KBM-7 (cell line): ENCODE measurements at places on chromosomes 13 and 19.

GRCh38 chr19:50893047-50893736, 18.0 kb downstream of the KLK4 start:
- no peak for DNase-seq

GRCh38 chr13:52868190-52868589, 19.8 kb upstream of the PCDH8 start:
- DNase-seq = no peak

DNA sequence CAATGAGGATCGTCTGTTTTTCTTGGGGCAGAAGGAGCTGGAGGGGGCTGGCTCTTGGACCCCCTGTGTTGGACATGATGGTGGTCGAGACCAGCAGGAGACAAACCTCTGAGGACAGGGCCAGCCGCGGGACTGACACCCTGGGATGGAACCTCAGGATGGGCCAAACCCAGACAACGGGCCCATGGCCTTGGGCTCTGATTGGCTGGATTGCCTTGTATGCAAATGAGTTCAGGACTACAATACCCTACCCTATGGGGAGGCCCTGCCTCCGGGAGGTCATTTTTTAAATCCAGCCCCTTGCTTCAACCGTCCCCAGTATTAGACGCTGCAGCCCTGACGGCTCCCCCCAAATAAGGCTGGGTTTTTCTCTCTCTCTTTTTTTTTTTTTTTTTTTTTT, 22.0 kb downstream of the SLC5A5 start:
- no peak for DNase-seq

GRCh38 chr19:51779703-51780102, 15.3 kb upstream of the FPR3 start:
- DNase-seq = no peak

- no peak for DNase-seq
These were observed 1296.5 kb upstream of the SPRY2 start for GRCh38 chr13:81637457-81637856.

DNA sequence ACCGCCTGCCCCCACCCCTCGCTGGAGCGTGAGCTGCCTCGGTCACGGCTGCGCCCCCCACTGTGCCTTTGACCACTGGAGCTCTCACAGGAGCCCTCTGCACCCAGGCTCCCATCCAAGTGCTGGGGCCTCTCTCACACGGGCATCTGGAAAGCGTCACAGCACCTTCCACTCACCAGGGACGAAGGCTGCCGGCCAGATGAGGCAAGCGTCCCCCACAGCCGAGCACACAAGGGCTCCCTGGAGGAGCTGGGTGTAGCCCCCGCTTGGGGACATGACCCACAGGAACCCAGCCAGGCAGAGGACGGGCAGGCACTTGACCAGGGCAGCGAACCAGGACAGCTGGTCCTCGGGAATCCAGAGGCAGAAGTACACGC, 560 bp downstream of the TMEM86B start:
- DNase-seq = no peak

GRCh38 chr19:28330831-28331230, 882.1 kb downstream of the UQCRFS1 start:
- no peak for DNase-seq

DNA sequence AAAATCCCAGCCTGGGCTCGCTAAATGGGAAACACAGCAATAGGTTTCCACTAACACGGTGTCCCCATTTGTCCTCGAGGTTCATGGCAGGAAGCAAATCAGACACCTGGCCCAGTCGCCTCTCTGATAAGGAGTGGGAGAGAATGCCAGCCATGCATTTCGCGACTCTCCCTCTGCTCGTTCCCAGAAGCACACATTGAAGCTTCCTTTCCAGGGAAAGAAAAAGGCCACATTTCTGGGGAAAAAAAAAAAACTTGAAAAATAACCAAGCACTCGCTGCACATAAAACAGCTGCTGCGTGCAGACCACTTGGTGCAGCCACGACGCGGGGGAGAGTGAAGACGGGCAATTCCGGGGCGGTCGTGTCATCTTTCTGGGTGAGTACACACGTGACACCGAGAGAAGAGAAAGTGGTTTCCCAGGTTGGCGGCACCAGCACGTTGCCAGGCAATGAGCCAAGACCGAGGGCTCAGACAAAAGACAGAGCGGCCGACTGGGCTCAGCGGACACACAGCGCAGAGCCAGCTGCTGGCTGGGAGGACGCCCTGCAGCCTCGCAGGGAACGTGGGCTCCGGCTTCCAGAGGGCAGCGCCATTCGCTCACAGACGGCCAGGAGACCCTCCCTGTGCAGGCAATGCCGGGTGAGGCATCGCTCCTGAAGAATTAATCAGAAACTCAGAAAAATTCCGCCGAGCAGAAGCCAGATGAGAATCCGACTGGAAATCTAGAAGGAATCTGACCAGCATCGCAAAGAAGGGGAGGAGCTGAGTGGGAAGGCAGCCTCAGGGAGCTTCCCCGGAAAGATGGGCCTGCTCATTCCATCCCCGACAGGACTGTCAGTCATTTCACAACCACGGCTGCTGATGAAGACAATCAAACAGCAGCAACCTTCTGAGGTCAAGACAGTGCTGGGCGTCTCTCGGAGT, 83.2 kb upstream of the IRS2 start:
- DNase-seq = peak; percentile 16

DNA sequence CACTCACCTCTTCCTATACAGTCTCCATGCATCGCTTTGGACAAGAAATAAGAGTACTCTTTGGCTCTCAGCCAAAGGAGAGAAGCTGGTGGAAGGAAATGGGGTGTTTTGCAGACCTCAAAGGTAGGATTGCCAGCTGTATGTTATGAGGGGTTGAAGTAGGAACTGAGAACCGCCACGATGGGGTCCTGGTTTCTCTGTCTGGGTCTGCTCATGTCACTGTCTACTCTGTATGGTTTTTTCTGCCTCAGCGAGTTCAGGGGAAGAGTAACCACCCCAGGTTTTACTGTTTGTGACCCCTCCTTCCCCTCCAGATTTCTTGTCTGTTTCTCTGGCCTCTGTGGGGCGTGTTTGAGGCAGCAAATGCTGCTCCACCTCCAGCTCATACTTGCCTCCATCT, 4.1 kb downstream of the ZNF805 start:
- DNase-seq = no peak

DNA sequence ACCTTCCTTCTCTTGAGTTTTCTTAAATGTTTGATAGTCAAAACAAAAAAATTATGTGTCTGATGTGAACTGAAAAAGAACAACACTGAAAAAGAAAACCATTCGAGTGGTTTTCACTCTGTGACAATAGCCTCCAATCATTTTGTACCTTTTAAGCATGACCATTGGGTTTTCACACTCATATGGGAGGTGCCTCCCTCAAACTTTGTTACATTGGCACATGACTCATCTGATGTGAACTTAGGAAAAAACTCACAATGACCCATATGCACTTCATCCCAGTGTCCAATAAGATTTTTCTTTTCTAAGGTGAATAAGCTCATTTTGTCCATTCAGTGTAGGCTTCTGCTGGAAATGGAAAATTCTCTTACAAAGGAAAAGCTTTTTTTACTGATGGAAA, 66.6 kb upstream of the XPO4 start:
- DNase-seq = no peak

- no peak for DNase-seq
These were observed 6.1 kb downstream of the FSD1 start for GRCh38 chr19:4310247-4311121.

GRCh38 chr13:106089261-106089980, 446.0 kb downstream of the EFNB2 start:
- no peak for DNase-seq

GRCh38 chr13:47898080-47898479, 103.0 kb downstream of the SUCLA2 start:
- DNase-seq = no peak

- DNase-seq = peak; percentile 32
These were observed 379.2 kb upstream of the MIR17HG start for GRCh38 chr13:90968166-90968904.

DNA sequence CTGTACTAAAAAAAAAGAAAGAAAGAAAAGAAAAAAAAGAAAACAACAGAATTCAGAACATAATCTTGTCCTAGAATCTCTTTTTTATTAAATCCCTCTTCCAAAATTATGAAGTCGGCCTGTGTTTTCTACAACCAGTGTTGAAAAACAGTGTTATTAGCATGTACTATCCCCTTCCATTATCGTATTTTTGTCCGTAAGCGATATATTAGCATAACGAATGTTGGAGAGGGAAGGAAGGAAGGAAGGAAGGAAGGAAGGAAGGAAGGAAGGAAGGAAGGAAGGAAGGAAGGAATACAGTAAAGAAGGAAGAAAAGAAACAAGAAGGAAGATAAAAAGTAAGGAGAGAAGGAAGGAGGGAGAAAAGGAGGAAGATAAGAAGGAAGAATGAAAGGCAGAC, 393.0 kb upstream of the TSHZ3 start:
- DNase-seq = no peak

DNA sequence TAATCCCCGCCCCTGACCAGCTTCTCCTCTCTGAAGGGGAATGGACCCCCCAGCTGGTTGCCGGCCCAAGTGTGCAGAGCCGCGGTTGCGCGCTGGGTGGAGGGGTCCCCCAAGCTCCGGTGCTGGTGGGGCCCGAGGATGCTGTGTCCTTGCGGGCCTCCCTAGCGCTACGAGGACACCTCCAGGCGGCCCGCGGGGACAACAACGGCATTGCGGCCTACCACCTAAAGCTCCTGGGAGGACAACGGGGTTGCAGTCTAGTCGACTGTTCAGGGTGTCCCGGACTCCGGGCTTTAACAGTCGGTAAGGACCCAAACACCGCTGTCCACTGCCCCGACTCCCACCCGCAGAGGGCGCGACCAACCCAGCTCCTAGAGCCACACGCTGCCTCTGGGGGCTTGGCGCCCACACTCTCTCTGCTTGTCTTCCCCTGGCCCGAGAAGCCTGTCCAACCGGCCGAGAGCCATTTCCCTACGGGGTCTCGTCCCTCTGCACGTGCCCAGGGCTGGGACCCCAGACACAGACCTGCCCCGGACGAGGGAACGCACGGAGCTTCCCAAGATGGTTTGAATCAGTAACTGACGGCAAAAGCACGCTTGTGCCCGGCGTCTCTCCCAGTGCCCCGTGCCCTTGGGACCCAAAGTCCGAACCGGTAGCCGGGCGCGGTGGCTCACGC, 927 bp upstream of the SDHAF1 start:
- DNase-seq = no peak

DNA sequence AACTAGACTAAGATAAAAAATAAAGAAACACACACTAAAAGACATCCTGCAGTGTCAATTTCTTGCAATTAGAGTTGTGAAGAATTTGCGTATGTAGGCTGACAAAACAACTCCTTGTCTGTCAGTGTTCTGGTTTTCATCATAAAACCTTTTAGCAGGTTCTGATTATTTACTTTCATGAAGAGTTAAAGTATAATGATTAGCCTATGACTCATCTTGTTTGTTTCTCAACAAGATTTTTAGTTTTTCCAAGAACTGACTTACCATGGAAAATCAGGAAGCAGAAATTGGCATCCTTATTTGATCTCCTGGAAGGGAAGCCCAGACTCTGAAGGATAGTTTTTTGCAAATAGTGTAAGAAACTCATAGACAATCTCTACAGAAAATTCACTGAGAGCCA, 848.7 kb upstream of the PCDH9 start:
- no peak for DNase-seq

DNA sequence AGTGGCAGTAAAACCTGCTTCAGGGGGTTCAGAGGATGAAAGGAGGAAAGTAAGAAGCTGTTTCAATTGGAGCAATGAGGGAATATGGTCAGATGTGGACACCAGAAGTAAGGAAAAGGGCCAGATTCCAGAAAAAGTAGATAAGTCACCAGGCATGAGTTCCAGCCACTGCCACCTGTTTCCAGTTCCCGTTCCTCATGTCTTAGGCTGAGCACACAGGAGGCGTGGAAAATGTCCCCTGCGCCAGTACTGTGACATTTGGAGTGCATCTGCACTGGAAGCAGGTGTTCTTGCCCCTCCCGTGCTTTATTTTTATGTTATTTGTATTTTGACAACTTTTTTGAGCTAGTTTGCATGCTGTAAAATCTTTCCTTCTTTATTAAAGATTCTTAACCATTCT, 25.3 kb downstream of the LMO7 start:
- no peak for DNase-seq

- DNase-seq = no peak
These were observed 193.3 kb downstream of the SLC7A1 start for GRCh38 chr13:29402166-29402636.

DNA sequence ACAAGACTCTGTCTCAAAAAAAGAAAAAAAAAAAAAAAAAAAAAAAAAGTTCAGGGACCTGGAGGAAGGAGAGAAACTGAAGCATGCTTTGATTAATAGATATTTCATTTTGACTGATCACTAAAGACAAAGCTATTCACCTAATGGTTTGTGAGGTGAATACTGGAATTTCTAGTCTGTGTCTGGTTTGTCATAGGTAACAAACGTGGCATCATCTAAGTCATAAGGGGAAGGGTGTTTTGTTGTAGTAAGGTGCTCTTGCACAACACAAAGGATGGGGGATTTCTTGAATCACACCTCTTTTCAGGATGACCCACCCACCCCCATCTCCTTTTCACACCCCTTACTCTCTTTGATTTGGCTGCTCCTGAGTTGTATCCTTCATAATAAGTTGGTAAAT, 13.8 kb upstream of the ZNF69 start:
- no peak for DNase-seq

- no peak for DNase-seq
These were observed 5.4 kb upstream of the ZSCAN5A start for GRCh38 chr19:56319991-56320390.

DNA sequence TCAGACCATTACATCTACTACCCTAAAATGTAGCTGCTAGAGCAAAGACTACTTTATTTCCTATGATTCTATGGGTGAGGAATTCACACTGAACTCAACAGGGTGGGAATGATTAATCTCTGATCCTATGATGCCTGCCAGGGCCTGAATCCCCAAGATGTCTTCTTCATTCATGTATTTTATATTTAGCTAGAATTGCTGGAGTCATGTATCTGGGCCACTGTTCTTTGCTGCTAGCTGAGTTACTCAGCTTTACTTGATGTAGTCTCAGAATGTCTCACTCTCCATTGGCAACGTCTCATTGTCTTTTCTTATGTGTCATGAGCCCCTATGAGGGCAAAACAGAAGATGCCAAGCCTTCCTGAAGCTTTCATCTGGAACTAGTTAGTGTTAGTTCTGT, 21.1 kb downstream of the ZNF582 start:
- no peak for DNase-seq

DNA sequence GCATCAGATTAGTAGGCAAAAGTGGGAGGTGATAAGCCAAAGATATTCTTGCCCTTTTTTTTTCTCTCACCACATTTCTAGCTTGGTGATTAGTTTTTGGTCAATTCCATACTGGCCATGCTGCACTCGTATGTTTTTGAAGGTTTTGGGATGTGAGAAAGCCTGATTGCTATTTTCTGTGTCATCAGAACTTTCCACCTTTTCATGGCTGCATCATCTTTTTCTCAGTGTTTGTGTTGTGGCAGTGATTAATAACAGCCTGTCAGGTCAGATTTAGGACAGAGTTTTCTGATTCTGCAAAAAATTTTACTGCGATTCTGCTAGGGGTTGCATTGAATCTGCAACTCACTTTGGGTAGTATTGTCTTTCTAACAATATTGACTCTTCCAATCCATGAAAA, 32.9 kb downstream of the PSG1 start:
- no peak for DNase-seq

GRCh38 chr13:74883834-74884233, 598.1 kb downstream of the TBC1D4 start:
- DNase-seq = no peak

GRCh38 chr13:112762690-112763080, 72.8 kb downstream of the ATP11A start:
- no peak for DNase-seq

- DNase-seq = no peak
These were observed 92.2 kb downstream of the TSHZ3 start for GRCh38 chr19:31257025-31257424.

- DNase-seq = no peak
These were observed 385.4 kb upstream of the PRR20A start for GRCh38 chr13:56755181-56755935.

- no peak for DNase-seq
These were observed 15.3 kb downstream of the FBXO27 start for GRCh38 chr19:39017026-39017425.
